Kasumi-1 (cell line): ENCODE measurements at places on chromosomes 6 and 20.

DNA sequence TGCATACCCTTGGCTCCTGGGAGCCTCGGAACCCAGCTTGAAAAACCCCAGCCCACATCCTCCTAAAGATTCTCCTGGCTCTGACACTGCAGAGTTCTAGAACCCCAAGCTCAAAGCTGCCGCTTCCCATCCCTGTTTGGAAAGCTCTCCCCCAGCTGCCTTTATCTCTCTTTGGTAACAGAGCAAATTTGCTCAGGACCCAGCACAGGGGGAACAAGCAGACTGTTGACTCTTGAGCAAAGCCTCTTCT, 38.9 kb downstream of the HNF4A start:
- DNase-seq = no peak

GRCh38 chr6:64683682-64684081, 1023.3 kb downstream of the EYS start:
- DNase-seq = no peak

DNA sequence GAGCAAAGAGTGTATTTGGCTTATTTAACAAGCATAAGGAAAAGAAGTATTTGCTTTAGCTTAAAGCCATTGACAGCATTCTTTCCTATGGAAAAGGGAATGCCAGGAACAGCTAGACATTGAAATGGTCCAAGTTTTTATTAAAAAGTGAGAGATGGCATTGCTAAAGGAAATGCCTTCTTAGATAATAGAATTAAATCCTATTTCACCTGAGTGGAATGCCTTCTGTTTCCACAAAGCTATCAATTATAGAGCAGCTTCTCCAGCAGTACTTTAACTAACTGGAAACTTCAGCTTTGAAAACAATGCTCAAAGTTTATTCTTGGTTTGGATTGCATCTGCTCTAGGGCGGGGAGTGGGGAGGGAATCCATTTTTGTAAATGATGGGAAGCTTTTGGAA, 85.1 kb upstream of the CNKSR3 start:
- no peak for DNase-seq

GRCh38 chr6:71979911-71980310, 93.6 kb downstream of the RIMS1 start:
- no peak for DNase-seq

GRCh38 chr20:37316116-37316774, 26.8 kb downstream of the MANBAL start:
- DNase-seq = peak; percentile 97

- DNase-seq = no peak
Measured at GRCh38 chr20:62155428-62156253, 12.1 kb downstream of the SS18L1 start.

GRCh38 chr6:110036408-110037302, 58.5 kb downstream of the GPR6 start:
- DNase-seq = no peak

DNA sequence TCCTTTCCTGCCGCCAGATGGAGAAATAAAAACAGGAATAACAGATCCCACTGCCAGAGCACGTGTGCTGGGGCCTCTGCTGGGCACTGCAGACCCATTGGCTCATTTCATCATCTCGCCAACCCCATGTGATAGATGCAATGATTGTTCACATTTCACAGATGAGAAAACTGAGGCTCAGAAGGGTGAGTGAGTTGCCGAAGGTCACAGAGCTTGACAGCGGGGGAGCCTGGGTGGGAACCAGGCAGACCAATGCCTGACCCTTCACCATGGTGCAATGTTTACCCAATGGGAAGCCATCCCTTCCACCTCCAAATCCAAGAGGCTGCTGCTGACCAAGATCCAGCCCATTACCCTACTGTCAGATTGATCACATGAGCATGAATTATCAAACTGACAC, 105.1 kb downstream of the JPH2 start:
- no peak for DNase-seq

DNA sequence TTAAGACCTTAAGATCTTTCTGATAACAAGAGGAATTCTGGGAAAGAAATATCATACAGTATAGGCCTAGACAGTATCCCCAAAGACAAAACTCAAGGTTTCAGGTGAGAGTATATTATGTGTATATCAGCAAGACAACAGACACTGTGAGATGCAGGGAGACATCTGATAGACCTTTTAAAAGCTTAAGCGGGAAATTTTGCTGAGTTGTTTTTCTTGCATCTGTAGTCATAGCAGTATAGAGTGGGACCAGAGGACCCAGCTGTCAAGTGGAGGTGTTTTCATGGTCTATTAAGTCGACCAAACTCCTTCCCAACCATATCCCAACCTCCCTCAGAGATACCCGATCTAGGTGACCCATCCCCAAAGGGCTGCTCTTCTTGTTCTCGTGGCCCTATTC, 98.1 kb upstream of the THEMIS start:
- no peak for DNase-seq

- no peak for DNase-seq
Measured at GRCh38 chr20:49039854-49040253, 6.3 kb upstream of the CSE1L start.

- DNase-seq = no peak
Measured at GRCh38 chr6:57307850-57308249, 9.6 kb upstream of the PRIM2 start.
